ENCODE measurements at places on chromosomes 2 and 18.

DNA sequence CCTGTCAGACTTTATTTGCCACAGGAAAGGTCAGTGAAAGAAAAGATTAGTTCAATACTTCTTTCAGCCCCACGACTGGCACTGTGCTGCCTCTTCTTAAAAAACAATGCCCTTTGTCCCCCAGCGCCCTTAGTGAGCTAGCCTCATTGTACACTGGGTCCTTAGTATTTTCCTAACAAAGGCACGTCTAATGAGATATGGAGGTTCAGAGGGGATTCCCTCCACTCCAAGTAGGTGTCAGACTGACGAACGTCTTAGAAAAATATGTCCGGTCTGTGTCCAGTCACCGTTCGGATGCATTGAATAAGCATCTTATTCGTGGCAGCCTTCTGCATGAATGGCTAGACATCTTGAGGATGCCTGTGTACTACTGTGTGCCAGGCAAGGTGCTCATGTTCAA lies 1.1 kb downstream of the FECH start:
- no peak for DNase-seq

DNA sequence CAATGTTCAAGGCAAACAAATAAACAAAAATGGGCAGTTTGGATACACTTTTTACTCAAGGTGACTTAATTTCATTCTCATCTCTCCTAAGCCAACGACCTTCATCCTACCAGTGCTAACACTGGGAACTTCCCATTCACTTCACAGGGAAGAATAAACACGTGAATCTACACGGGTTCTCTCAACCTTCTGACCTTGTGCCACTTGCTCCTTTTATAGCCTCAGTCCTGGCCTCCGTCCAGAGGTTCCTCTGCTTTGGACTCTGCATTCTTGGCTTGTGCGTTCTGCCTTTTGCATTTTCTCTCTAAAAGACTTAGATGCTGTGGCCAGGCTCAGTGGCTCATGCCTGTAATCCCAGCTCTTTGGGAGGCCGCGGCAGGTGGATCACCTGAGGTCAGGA lies 13.8 kb downstream of the ZNF2 start:
- no peak for DNase-seq

DNA sequence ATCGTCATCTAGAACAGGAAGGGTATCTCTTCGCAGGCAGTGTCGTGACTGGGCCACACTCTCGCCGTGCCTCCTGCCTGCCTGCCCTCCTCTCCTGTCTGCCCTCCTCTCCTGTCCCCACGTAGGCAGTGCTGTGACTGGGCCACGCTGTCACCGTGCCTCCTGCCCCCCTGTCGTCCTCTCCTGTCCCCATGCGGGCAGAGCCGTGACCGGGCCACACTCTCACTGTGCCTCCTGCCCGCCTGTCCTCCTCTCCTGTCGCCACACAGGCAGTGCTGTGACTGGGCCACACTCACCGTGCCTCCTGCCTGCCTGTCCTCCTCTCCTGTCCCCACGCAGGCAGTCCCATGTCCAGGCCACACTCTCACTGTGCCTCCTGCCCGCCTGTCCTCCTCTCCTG lies 51.4 kb downstream of the ZNF236 start:
- DNase-seq = no peak

- no peak for DNase-seq
Observed at GRCh38 chr2:18396329-18397010, 164.0 kb downstream of the RDH14 start.

- DNase-seq = no peak
Observed at GRCh38 chr2:224517963-224518362, 67.2 kb downstream of the CUL3 start.

DNA sequence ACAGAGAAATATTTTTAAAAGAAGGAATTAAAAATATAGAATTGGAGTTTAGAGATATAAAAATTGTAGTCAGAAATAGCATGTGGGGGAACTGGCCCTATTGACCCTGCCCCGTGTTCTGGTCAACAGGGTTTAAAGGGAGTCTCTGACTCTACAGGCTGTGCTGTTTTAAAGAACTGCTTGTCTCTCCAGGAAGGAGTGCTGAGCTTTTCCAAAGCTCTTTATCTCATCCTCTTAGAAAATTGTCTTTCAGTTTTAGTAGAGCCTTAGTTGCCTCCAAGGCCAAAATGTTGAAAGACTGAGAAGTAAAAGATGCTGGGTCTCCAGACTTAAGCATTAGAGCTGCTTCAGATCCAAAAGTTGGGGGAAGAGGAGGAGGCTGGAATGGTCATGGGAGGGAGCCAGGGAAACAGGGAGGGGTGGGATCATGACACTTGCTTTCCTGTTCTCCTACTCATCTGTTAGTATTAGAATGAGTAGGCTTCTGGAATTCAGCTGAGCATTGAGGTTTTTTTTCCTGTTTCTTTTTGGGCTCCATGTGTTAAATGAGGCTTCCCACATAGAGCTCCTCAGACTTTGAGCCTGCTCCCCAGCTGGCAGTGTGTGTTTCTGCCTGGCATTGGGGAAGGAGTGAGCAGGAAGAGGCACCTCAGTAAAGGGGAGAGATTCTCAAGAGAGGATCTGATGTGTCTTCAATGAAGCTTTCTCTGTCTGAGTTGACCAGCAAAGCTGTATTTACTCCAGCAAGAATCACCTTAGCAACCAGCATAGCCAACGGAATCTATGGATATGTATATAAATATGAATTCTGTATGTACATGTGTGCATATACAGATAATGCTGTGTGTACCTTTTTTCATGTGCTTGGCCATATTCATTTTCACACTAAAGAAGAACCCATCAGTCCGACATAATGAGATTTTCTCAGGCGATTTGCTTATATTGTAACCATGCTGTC lies 186.8 kb upstream of the FBXO11 start:
- DNase-seq = no peak

- no peak for DNase-seq
Observed at GRCh38 chr2:39728941-39729351, 50.1 kb downstream of the THUMPD2 start.

DNA sequence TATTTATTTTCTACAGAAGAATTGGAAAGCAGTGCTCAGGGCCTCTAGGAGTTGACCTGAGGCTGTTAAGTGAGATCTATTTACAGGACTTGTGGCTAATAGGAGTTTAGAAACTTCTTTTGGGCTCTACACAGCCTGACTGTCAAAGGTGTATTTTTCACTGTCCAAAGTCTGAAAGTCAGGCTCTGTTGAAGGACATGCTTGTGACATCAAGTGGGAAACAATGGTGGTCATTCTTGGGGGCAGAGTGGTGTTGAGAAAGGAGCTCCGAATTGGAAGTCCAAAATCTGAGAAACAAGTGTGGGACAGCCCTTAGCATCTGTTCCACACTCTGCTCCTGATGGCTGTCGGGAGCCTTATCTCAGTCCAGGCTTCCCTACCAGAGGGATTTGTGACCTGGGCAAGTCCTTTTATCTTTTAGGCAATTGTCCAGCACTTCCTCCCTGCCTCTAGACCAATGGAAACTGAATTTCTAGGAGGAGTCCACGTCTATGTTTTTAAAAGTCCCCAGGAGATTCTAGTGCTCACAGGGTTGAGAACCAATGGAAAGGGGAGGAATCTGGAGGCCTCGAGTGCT lies 76.4 kb downstream of the LIPG start:
- DNase-seq = no peak

GRCh38 chr2:47083005-47083404 lies 72.1 kb downstream of the STPG4 start:
- DNase-seq = no peak

GRCh38 chr2:29583104-29583503 lies 338.3 kb downstream of the ALK start:
- no peak for DNase-seq

- no peak for DNase-seq
Observed at GRCh38 chr2:239119346-239120126, 271.7 kb downstream of the TWIST2 start.

GRCh38 chr18:40013001-40013609 lies 1941.9 kb upstream of the PIK3C3 start:
- DNase-seq = no peak
